T-helper 22 cell (primary cell): ENCODE measurements at places on chromosomes 16 and 17.

GRCh38 chr17:80358861-80359260 is 56.1 kb upstream of the ENDOV start:
- DNase-seq: no peak

DNA sequence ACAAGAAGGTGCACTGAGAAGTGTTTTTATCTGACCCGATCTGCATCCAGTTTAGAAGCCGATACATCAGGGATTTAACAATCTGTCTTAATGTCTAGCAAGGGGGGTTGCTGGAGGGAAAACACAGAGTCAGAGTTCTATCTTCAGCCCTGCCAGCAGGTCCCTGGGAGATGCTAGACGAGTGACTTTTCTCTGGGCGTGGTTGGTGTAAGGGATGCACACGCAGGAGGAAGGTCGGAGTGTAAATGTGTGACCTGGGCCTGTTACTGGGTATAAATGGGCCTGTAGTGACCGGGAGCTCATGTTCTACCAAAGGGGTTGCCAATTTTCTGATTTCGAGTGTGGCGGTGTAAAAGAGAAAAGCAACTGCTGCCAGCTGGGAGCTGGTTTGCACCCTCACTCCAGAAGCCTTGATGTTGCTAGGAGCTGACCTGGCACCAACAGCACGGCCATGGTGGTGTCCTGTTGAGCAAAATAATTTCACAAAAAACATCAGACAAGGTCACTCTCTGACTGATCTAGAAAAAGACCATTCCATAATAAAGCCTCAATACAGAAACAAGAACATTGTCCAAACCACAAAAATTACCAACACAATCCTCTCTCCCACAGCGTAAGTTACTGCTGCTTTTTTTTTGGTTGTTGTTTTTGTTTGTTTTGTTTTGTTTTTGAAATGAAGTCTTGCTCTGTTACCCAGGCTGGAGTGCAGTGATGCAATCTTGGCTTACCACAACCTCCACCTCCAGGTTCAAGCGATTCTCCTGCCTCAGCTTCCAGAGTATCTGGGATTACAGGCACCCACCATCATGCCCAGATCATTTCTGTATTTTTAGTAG is 1.3 kb upstream of the KCTD13 start:
- no peak for DNase-seq

GRCh38 chr17:41717408-41718286 is 5.5 kb downstream of the GAST start:
- no peak for DNase-seq

DNA sequence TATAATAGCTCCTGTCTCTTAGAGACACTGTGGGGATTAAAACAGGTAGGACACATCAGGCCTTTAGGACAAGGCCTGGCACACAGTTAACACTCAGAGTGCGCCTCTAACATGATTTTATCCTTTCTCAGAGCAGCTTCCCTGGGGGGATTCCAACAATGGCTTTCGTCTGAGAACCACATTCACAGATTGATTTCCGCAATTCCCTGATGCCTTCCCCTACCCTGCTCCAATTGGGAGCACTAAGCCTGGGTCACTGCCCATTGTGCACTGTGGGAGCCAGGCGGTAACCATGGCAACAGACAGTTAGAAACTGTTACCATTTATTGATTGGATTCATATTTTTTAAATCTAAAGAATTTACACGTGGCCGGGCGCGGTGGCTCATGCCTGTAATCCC is 5.9 kb upstream of the ALKBH5 start:
- DNase-seq: no peak

DNA sequence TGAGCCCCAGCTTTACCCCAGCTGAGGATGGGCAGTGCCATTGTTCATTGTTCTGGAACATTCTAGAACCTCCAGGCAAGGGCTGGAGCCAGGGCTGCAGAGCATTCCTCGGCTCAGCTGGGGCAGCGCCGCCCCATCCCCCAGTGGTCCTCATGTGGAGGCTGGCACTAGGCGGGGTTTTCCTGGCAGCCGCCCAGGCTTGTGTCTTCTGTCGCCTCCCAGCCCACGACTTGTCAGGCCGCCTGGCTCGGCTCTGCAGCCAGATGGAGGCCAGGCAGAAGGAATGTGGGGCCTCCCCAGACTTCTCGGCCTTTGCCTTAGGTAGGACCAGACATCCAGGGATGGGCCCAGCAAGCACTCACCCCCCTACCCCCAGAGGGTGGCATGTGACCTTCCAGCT is at the start of gene TMEM95:
Gene TMEM95 (plus strand): TSS at position 104 of the 400 bp plus-strand sequence. CDS start 49 bp downstream, at position 153.
- no peak for DNase-seq

DNA sequence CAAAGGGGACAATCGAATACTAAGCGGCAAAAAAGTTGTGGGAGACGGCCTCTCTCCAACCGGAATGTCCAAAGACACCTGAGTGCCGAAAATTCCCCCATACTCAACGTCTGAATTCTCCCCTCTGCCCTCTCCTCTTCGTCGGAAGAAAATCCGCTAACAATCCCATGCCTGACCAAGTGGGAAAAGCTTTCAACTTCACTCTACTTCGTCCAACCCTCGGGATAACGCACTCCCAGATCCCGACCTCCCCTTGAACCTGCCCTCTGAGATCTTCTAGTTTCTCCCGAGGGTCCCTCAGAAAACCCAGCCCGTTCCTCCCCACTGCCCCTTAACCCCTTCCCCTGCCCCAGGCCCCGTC is 961 bp downstream of the AMFR start:
- no peak for DNase-seq

DNA sequence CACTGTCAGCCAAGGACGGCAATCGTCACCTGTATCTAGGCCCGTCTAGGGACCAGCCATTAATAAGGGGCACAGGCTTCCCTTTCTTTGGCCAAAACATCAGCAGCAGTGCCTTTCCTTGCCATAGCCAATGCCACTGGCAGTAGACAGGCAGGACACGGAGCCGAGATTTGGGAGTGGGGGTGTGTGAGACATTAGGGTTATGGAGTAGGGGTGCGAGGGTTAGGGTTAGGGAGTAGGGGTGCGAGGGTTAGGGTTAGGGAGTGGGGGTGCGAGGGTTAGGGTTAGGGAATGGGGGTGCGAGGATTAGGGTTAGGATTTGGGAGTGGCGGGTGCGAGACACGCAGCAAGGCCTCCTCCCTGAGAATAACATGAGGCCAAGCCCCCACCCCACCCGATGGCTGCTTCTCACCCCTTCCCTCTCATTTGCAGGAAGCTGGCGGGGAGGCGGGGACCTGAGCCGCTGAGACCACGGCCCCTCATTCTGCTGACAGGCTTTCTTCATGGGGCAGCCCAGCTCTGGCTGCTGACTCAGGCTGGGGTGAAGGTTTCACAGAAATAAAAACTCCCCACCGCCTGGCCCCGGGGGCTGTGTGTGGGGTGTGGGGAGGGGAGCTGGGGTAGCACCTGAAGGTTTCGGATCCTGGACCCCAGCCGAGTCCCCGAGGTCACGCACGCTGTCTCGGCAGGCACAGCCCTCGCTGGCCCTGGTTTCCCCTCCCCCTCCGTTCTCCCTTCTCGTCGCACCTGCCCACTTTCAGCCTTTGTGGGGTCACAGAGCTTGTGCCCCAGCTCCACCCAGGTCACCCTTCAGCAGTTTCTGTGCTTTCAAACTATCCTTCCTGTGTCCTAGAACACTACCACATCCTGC is 93.8 kb downstream of the PGS1 start:
- DNase-seq: no peak

DNA sequence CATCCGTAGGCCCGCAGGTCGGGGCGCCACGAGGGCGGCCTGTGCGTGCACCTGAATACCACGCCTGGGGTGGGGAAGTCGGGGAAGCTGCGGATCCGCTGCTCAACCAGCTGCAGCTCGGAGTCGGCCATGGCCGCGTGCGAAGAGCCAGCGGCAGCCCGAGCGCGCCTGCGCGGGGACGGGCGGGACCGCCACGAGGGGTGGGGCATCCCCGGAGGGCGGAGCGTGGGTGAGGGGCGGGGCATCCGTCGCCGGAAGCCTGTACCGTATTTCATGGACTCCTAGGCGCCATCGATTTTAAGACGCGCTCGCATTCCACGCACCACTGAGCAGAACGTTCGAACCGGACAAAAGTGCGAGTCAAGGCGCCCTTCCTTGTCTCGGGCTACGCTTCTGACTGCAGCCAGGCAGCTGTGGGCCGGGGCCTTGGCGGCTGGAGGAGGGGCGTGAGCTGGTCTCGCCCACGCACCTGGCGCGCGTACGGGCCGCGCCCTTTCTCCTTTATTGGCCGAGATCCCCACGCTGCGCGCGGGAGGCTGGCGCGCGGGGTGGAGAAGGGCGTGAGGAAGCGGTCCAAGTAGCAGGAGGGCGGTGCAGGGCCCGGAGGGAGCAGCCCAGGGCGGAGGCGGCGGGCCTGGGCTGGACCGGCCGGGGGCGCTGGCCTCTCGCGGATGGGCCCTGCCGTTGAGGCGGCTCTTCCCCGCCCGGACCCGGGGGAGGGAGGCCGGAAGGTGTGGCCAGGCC is at the start of gene APRT:
Gene APRT (minus strand): TSS at position 160 of the 744 bp plus-strand sequence. CDS start 29 bp downstream, at position 131.
- DNase-seq: peak; percentile 88

GRCh38 chr17:42116705-42117396 is 4.3 kb downstream of the KAT2A start:
- DNase-seq: peak; percentile 62

DNA sequence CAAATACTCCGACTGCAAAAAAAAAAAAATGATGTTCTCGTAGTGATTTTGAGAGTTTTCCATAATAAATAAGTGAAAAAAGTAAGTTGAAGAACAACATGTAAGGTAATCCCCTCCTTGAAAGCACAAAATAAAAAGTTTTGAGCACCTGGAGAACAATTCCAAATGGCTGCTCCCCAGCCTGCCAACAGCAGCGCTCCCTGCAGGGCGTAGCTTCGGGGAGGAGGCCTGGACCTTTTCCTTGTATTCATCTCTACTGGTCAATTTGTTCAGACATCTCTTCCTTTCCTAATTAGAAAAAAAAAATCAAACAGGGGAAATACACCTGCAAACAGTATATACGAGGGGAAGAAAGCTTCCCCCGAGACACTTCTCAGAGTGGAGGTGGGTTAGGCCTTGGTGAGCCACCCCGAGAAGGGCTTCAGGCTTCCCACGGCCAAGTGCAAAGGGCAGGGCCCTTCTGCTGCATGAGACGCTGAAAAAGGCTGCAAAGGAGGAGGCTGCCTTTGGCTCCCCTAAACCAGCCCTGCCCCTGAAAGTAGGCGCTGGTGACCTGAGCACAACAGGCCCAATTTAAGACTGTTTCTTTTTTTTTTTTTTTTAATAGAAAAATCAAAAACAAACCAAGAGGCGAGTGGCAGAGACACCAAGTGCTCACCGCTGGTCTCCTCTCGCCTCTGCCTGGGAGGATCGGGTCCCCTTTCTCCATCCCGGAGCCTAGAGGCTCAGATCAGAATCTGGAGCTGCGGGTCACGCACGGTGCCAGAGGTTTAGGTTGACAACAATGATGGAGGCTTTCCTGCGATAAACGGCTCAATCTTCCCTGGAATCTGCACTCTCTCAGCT is 193.1 kb upstream of the FOXF1 start:
- no peak for DNase-seq

- DNase-seq: no peak
These were observed 20.5 kb downstream of the SLC4A1 start for GRCh38 chr17:44247440-44247841.

- DNase-seq: no peak
These were observed 441.1 kb upstream of the RBFOX1 start for GRCh38 chr16:6891496-6891895.

GRCh38 chr16:7579454-7579853 is 246.8 kb downstream of the RBFOX1 start:
- DNase-seq: no peak

GRCh38 chr17:21475571-21475970 is 99.4 kb downstream of the KCNJ12 start:
- DNase-seq: no peak

DNA sequence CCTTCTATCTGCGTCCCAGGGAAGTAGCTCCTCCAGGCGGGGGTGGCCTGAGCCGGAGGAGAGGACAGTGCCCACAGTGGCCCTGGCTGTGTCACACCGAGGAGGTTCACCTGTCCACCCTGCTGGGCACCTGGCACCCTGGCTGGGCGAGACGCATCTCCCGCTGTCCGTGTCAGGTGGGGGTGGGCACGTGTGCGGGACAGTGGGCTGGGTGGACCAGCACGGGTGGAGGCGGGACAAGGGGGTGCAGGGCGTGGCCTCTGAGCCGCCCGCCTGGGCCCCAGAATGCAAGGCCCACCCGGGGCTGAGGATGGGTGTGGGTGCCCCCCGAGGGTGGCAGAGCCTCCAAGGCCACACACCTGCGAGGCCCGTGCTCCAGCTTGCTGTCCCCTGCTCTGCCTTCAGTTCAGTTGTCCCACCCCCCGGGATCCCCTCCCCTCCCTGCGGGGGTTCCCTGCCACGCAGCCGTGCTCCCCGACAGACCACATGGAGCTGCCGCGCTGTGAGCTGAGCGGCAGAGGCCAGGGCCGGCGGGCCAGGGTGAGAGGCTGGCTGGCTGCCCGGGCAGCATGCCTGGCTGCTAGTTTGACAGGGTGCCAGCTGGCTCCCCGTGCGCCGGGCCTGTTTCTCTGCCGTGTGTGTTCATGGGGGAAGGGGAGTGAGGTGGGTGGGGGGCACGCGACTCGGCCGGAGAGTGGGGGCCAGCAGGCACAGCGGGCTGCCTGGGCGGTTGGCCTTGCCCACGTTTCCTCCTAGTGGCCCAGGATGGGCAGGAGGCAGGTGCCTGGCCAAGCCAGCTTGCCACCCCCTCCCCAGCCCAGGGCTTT is 33.9 kb downstream of the BAHCC1 start:
- no peak for DNase-seq
